ENCODE measurements at places on chromosomes 4 and X.

- DNase-seq: no peak
These were observed 552 bp upstream of the AFF1 start for GRCh38 chr4:86934147-86934770.

DNA sequence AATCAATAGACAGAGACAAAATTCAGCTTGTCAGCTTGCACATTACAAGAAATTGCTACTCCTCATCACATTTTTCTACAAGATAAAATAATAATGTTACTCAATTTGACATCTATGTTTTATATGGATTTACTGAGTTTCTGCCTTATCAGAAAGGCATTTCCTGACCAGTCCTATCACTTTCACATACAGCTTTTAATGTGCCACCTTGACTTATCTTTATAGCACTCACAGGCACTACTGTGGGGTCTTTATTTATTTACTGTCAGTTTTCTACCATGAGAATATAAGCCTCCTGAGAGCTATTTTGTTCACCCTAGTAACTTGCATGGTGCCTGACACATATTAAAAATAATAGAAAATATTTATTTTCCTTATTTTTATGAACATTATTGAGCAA is 6.0 kb downstream of the NDST4 start:
- DNase-seq: no peak

DNA sequence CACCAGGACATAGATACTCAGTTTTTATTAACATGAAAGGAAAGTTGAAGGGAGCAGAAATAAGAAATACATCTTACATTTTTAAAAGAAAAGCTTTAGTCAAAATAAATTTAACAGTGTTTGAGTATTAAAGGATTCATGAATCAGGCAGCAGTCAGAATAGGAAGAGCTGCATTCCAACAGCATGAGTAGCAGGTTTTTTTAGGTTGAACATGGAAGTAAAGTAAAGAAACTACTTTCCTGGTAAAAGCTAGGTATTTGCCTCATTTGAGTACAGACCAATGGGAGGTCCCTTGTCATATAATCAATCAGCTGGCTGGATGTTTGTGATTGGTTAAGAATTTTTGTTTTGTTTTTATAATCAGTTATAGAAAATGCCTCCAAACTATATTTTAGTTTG is 645.9 kb upstream of the INTU start:
- no peak for DNase-seq

DNA sequence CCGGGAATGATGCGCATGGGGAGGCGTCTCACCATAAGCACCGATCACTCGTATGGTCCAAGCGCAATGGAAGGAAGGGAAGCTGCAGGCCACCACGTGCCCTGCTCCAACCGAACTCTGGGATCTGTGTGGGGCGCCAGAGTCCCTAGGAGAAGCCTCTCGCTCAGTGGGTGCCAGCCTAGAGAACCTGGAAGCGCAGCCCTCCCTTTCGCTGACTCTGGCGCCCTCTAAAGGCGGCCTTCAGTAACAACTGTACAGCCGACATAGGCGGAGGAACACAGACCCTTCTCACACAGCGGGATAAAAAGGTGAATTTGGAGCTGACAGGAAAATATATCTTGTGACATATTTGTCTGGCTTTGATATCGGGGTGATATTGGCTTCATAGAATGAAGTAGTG is 76.0 kb downstream of the INTS6L start:
- DNase-seq: peak; percentile 83

DNA sequence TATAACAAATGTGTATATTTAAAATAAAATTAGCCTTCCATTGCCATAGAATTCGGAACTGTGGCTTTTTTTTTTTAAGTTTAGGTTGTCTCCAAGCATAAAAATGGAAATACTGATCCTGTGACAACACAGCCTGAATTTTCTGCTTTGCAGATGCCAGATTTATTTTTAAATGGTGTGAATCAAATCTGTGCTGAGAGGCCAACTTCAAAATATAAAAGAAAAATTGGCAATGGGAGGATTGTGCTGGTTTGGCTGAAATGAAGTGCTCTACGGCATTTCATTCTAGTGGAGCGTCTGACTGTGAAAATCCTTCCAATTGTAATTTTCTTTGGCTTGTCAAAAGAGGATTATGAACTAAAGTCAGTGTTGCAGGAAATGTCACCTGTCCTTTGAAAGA is 580.3 kb upstream of the ZFP42 start:
- DNase-seq: no peak

DNA sequence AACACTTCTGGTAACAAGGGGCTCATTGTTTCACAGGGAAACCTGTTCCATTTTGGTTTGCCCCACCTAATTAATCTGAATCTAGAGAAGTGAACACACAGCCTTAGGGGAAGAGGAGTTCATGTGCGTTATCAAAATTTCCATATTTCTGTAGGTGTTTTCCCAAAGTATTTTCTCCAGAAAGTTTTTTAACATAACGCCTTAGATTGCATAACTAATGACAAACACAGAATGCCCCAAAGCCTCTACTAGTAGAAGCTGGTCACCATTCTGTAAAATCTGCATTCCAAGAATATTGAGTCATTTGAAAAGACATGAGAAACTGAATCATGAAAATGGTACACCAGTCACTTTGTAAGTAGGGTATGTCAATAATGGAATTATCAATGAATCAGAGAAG is 41.1 kb downstream of the IL13RA2 start:
- no peak for DNase-seq

DNA sequence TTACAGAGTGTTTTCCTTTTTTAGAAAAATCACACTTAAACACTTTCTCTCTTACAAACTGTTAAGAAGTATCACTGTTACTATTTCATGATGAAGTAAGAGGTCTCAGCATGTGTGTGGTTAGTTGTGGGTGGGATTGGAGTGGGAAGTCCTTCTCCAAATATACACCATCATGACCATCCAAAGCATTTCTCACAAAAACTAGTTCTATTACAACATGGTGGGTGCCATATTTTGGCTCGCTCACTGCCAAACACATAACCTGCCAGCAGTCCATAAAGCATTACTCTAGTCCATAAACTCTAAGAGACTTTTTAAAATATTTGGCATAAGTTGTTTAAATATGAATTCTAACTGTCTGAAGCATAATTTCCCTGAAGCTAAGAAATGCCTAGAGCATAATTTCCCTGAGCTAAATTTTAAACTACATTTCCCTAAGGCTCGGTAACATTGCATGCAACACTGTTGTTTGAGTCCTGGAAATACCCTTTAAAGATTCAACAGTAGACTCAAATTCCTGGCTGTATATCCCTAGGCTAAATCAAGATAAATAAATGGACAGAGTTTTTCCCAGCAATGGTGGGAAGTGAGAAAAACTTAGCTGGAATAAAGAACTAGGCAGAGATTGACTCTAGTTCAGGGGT is 415.0 kb upstream of the INTU start:
- no peak for DNase-seq

- DNase-seq: no peak
These were observed 44.6 kb upstream of the UGT2A1 start for GRCh38 chr4:69697536-69698242.

GRCh38 chrX:120740072-120740471 is 110.2 kb upstream of the C1GALT1C1 start:
- DNase-seq: no peak

GRCh38 chr4:96407225-96407624 is 567.3 kb downstream of the PDHA2 start:
- DNase-seq: no peak

DNA sequence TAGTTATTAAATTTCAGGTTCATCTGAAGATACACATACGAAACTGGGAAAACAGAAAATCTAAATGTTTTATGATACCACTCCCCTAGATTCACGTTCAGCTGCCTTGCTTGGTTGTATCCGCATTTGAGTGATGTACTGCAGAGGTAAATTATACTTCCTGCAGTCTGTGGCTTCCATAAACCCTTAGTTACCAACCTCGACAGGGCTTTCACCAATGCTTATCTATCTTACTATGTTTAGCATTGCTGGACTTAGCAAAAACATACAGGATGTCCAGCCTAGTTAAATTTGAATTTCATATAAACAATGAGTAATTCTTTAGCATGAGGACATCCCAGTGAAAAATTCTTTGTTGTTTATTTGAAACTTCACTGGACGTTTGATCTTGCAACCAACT is 108.8 kb downstream of the TMA16 start:
- DNase-seq: no peak

DNA sequence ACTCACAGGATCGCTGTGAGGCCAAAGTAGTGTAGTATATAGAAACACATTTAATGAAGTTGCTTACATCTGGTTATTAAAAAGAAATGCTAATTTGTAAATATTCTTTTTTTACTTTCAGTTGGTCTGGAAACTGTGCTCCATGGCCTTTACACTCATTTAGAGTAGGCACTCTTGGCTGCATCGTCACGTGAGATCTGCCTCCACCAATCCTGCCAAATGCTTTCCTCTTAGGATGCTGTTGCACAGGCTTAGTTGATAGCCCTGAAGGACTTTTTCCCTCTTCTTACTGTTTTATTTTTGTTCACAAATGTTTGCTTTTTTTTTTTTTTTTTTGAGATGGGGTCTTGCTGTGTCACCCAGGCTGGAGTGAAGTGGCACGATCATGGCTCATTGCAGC is 6.3 kb downstream of the CPE start:
- DNase-seq: no peak

DNA sequence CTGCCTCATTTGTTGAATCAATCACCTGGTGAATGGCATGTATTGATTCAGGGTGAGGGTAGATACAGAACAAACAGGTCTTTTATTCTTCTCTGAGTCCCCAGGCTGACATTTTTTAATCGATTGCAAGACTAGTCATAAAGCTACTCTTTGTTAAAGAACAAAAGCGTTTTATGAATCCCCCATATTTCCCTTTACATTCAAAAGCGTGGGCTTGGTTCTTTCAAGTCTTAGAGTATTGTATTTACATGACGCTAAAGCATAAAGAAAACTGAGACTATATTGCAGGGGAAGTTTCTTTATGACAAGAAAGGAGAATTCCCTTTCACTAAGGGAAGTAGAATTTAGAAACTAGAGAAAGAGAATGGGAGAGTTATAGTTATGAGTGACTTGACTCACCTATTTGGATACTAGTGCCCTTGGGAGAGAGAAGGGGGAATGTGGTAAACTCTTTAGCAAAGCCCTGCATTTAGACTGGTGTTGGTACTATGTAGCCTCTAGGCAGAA is 69.3 kb upstream of the PDE5A start:
- DNase-seq: no peak

- no peak for DNase-seq
These were observed 19.3 kb downstream of the KLF3 start for GRCh38 chr4:38683276-38683675.

DNA sequence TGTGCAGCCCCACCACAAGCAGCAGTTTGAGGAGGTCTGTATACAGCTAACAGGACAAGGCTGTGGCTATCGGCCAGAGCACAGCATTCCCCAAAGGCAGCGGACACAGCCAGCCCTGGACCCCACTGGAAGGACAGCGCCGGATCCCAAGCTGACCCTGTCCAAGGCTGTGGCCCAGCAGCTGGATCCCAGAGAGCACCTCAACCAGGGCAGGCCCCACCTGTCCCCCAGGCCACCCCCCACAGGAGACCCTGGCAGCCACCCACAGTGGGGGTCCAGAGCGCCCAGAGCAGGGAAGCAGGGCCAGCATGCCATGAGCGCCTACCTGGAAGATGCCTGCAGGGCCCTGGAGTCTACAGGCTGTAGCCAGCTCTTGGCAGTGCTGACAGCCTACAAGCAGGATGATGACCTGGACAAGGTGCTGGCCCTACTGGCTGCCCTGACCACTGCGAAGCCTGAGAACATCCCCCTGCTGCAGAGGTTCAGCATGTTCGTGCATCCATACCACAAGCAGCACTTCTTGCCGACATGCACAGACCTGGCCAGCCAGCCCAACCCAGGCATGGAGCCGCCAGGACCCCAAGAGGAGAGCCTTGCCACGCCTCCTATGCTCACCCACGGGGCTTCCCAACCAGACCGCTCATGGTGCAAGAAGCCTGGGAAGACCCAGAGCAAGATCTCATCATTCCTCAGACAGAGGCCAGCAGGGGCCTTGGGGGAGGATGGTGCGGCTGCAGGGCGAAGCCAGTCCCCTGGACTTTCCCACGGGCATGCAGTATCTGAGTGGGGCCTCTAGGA is 62.0 kb downstream of the ALPK1 start:
- DNase-seq: no peak

GRCh38 chr4:182775075-182775474 is 142.1 kb downstream of the DCTD start:
- no peak for DNase-seq

DNA sequence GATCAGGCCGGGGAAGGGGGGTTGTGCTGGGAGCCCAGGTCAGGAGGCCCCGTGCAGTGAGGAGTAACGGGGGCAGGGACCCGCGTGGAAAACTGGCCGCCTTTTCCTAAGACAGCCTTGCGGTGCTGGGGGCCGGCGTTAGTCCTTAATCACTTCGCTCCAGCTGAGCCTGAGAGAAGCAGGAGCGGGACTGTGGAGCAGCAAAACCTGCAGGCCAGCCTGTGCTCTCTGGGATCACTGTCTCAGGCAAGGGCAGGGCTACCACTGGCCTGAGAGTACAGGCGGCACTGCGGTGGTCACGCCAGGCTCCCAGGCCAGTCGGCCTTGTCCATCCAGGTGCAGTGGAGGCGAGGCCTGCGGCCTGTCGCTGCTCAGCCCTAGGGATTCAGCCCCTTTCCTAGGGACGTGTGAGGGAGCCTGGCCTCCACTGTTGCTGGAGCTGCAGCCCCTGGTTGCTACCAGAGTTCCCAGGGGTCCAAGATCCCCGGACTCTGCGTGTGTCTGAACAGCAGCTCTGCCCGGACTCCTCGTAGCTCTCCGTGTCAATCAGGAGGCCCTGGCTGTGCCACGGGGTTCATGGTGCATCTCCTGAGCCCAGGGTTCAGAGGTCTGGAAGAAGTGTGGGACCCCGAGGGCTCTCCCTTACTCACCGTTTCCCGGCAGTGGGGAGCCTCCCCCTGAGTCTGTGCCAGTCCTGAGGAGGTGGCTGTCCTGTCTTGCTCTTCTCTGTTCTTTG is 2141.7 kb upstream of the TENM3 start:
- DNase-seq: no peak

DNA sequence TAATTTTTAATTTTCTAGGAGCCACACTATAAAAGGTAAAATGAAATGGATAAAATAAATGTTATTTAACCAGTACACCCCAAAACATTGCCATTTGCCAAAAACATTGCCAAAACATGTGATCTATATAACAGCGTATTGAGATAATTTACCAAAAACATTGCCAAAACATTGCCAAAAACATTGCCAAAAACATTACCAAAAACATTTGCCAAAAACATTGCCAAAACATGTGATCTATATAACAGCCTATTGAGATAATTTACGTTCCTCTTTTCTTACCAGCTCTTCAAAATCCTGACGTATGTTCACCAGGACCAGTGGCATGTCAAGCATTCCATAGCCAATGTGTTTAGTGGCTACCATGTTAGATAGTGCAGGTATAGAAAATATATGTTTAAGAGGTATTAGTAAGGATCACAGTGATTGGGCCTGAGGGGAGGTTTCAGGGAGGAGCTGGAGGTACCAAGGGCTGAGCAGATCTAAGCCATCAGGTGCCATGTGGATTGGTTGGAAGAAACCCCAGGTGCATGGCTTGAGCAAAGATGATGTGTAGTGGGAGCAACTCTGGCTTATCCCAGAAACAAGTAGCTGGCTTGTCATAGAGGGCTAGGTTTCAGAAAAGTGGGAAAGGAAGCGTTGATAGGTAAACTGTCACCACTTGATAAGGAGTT is 42.6 kb downstream of the RAPGEF2 start:
- no peak for DNase-seq

Measured in DMS53 (cell line).